ENCODE measurements at places on chromosomes 1 and 21.

DNA sequence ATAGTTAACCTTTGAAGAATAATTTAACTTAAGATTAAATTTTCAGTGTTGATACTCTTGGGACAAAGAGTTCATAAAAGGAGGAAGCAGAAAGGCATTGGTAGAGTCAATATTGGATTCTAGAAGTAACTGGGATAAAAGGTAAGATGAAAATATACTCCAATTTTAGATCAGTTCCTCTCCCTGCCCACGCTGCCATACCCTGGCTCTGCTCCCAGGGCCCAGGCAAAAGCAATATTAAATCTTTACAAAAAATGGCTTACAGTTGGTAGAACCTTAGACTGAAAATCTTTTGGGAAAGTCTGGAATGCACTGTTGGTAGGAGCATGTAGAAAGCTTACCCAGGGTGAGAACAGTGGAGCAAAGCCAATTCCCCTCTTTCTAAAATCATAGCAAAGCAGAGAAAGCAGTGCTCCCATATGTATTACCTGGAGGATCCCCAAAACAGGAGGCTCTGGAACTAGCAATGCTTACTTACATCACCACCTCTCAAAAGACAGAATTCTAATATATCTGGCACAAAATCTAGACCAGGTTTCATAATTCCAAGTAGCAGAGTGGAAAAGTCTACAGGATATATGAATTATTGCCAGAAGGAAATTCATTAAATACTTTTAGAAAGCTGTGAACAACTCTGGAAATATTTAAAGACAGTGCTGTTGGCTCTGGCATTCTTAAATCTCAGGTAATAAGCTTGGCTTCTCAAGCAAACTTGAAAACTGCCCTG, 24.5 kb downstream of the KIAA0319L start:
- H3K4me3 ChIP-seq = no peak overlapping the region
- peaks cover 24% of the 10 kb centered on the region for H3K4me1 ChIP-seq
- H3K36me3 ChIP-seq = peaks cover 7% of the 10 kb centered on the region

GRCh38 chr21:43645976-43646375, 13.3 kb downstream of the HSF2BP start:
- H3K4me1 ChIP-seq = peaks cover 12% of the 10 kb centered on the region
- no peak overlapping the region for H3K4me3 ChIP-seq
- H3K27ac ChIP-seq = peak overlapping the region; percentile 32
- DNase-seq = no peak
- H3K27me3 ChIP-seq = no peaks in the 10 kb centered on the region
- H3K36me3 ChIP-seq = no peaks in the 10 kb centered on the region

DNA sequence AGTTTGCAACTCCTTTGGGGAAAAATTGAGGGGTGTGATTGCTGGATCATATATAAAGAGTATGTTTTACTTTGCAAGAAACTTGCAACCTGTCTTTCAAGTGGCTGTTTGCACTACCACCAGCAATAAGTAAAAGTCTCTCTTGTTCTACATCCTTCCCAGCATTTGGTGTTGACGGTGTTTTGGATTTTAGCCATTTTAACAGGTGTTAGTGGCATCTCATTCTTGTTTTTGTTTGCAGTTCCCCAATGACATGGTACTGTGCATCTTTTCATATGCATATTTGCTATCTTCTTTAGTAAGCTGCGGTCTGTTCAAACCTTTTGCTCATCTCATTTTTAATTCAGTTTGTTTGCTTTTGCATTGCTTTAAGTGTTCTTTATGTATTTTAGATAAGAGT, 535.5 kb downstream of the LRRIQ3 start:
- no peak for DNase-seq
- no peaks in the 10 kb centered on the region for H3K27me3 ChIP-seq
- no peaks in the 10 kb centered on the region for H3K36me3 ChIP-seq
- H3K4me1 ChIP-seq = no peaks in the 10 kb centered on the region
- no peak overlapping the region for H3K4me3 ChIP-seq

- H3K4me3 ChIP-seq = no peak overlapping the region
- no peak for DNase-seq
- peak overlapping the region; percentile 63 for H3K27ac ChIP-seq
- H3K36me3 ChIP-seq = peaks cover 6% of the 10 kb centered on the region
Measured at GRCh38 chr1:12001249-12001917, 17.9 kb upstream of the MIIP start.

DNA sequence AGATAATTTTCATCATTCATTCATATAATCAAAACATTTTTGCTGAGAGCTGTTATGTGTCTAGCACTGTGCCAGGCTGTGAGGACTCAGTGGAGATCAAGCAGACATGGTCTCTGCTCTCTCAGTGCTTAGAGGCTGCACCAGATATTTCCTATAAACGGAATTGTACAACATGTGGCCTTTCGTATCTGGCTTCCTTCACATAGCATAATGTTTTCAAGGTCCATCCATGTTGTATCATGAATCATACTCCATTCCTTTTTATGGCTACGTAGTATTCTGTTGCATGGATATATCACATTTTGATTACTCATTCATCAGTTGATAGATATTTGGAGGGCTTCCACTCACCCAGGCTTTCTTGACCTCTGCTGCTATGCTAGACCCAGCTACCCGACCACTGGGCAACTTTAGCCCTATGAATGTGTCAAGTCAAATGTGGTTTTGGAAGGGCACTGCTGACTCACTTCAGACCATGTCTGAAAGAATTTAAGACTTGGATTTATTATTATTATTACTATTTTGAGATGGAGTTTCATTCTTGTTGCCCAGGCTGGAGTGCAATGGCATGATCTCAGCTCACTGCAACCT, 18.5 kb downstream of the NCF2 start:
- no peaks in the 10 kb centered on the region for H3K36me3 ChIP-seq
- no peak for DNase-seq
- H3K27me3 ChIP-seq = no peaks in the 10 kb centered on the region
- H3K4me1 ChIP-seq = no peaks in the 10 kb centered on the region
- no peak overlapping the region for H3K4me3 ChIP-seq
- H3K27ac ChIP-seq = no peak overlapping the region

GRCh38 chr21:18164933-18165332, 79.7 kb upstream of the CHODL start:
- no peak for DNase-seq
- no peak overlapping the region for H3K4me3 ChIP-seq
- H3K27ac ChIP-seq = no peak overlapping the region
- H3K36me3 ChIP-seq = no peaks in the 10 kb centered on the region
- no peaks in the 10 kb centered on the region for H3K4me1 ChIP-seq

DNA sequence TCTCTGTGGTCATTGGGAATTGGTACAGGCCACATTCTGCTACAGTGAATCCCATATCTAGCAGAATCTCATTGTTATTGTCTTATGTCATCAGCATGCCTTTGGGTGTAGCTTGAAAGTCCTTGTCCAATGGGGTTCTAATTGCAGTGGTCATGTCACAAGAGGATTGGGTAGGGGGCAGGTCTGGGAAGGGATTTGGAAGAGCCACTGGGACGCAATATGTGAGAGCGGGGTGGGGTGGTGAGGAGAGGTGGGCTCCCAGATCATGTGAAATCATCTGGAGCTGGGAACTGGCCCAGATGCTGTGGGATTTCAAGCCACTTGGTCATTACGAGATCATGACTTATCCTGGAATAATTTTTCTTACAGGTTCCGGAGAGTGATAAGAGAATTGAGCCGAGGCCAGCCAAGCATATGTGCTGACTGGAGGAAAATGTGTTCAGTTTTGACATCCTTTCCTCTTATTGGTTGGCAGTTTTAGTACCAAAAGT, 16.3 kb downstream of the CNIH3 start:
- H3K27me3 ChIP-seq = no peaks in the 10 kb centered on the region
- H3K4me3 ChIP-seq = no peak overlapping the region
- no peak overlapping the region for H3K27ac ChIP-seq
- no peaks in the 10 kb centered on the region for H3K36me3 ChIP-seq
- no peak for DNase-seq

Measured in gastrocnemius medialis (tissue), 4 donors.